Hippocampal formation (tissue), 2 donors: ENCODE measurements at places on chromosomes 16 and 17.

DNA sequence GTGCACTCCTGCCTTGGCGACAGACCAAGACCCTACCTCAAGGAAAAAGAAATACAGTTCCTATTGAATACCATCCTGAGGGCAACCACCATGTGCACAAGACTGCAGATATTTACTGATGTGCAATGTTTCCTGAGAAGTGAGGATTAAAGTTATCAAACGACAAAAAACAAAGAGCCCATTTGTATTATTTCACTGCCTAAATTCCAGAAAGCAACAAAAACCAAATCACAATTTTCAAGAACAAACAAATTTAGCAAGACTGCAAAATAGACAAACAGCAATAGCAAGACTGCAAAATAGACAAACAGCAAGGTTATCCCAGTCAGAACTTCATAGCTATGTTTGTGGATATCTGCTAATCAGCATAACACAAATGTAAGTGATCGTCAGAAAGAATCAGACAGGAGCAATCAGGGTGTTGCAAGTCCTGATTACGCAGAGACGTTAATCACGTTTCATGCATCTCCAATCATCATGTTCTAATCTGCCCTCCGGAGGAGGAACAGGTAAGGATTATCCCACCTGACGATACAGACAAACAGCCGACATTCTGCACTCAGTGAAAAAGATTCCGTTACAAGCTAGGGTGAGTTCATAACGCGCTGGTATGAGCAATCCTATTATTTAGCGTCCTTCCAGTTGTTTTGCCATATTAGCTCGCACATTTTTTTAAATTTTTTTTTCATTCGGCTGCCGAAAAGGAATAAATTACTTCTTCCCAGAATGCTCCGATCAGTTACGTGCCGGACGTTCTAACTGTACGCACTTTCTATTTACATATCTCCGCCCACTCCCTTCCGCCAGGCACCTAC lies 2.9 kb downstream of the TMEM107 start:
- DNase-seq = peak; percentile 75

GRCh38 chr17:76452127-76452659 lies 759 bp downstream of the UBE2O start:
- DNase-seq = no peak

- no peak for DNase-seq
Measured at GRCh38 chr16:48330189-48330840, 54.9 kb downstream of the SIAH1 start.

- DNase-seq = peak; percentile 38
Measured at GRCh38 chr16:24834459-24835335, 11.1 kb upstream of the SLC5A11 start.

DNA sequence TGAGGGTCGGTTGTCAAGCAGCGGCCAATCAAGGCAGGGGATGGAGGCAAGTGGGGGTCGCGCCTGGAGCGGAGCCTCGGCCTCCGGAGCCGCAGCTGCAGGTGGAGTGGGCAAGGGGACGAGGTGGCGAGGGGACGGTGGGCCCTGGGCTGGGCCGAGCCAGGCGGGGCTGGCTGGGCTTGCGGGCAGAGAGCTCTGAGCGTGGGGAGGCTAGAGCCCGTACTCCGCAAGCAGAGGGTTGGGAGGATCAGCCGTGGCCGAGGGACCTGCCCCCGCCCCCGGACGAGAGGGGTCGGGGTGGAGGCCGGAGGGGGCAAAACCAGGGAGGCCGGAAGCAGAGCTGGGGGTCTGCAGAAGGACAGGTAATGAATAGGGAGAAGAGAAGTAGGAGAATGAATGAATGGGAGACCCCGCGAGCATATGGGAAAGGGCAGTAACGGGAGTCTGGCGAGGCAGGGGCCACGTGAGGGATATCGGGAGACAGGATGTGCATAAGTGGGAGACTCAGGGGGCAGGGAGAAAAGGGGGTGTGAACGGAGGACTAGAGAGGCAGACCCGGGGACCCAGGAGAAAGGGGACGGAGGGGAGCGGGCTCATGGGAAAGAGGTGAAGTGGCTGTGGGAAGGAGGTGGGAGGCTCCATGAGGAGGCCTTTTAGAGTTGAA lies at the start of gene KATNB1:
KATNB1 (plus strand) TSS at position 16 of the 664 bp plus-strand sequence. CDS start 1,474 bp downstream, outside the sequence.
- DNase-seq = no peak

DNA sequence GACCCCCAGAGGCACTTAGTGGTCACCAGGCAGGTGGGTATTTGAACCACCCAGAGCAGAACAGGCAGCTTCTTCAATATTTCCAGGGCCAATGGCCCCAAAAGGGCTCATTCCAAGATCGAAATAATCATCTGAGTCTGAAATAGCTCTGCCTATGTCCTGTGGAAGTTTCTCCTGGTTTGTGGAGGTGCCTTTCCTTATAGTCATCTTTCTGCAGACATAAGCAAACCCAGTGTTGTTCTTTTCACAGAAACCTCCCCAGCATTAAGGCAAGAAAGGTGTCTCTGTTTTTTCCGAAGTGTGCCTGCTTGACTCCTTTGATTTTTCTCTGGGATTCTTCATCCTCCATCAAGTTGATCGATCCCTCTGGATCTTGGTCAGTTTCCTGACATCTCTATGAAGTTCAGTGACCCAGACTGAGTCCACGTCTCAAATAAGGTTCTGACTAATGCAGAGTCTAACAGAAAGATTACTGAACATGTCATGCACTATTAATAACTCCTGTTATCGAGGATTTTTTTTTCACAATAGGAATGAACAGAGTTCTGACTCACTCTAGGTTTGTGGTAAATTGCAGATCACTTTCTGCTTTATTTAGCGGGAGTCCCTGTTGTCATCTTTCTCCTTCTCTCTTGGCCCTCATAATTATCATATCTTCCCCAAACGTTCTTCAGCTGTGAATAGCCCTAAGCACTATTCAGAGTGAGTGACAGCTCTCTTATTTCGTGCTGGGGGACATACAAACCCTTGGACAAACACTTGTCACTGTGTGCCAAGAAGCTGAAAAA lies 1.5 kb downstream of the LRRC3C start:
- DNase-seq = no peak

GRCh38 chr17:70563281-70563820 lies 394.0 kb downstream of the KCNJ2 start:
- no peak for DNase-seq

DNA sequence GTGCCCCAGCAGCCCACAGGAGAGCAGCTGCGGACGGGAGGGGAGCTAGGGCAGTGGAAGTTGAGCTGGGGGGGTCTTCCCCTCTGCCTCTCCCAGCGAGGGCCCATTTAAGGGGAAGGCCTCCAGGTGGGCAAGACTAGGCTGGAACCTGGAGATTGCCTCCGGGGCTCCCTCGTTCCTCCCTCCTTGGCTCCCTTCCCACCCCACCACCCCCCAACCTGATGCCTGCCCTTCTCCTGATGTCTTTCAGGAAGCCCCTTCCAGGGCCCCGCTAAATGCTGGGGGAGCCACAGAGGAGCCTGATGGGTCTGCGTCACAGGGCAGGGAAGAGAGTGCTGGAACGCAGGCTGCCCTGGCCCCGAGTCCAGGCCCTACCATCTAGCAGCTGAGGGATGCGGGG lies 16.7 kb downstream of the ADGRG1 start:
- no peak for DNase-seq

DNA sequence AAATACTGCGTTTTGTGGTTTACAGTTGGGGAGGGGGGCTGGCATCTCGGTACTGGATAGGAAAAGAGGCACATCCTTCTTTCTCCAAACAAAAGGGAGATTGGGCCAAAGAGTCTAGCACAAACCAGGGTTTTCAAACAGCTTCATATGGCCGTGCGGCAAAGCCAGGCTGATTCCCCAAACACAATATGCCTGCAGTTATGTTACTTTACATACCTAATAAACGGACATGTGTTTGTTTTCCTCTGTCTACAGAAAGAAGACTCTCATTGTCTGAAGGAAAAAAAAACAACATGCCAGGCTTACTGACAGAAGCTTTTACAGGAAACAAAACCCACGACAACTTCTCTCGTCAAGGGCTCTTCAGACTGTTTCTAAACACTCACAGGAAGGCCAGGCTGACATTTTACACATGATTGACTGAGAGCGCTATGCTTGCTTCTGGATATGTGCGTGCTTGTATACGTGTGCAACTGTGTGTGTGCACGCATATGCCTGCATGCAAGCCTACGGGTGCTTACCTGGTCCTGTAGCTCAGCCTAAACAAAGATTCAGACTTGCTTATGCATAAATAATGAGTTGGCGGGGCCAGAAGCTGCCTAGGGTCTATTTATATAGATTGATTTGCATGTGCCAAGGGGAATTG lies 461.0 kb upstream of the C16orf82 start:
- no peak for DNase-seq

DNA sequence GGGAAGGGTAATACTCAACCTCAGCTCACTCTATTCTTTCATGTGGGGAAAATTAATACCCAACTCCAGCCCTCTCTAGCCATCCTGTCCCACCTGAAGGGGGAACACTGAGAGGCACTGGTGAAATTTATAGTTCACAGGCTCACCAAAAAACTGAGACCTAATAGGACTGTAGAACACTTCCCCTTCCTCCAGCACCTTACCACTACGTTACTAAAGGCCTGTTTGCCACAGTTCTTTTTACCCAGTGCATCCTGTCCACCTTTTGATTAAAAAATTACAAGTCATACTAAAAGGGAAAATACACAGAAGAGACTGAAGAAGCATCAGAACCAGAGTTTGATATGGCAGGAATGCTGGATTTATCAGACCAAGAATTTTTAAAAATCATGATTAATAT lies 26.0 kb downstream of the DHRS7B start:
- DNase-seq = no peak

- DNase-seq = no peak
Measured at GRCh38 chr16:87966064-87966645, 14.9 kb downstream of the BANP start.

DNA sequence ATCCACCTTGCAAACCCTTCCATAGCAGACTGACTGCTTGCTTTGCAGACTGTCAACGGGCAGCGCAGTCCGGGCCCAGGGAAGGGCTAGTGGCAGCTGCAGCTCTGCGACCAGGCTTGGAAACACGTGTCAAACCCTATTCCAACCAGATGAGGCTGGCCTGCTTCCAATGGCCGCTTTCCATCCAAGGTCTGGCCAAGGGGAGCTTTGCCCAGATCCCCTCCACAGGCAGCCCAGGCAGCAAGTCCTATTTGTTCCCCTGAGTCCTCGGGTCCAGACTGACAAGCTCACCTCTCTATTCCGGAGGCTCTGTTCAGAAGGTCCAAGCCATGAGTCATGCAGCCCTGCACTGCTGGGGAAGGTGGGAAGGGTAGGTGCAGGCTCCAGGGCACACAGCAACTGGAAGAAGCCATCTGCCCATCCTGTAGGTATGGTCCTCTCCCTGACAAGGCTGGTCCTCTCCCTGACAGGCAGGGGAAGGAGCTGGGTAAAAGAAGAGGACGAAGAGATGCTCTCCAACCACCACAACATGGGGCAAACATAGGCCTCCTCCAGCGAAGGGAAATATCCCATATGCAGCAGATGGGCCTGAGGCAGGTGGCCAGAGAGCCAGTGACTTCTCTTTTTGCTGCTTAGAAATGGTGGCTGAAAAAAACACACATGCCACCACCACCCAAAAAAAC lies 22.6 kb upstream of the AXIN2 start:
- no peak for DNase-seq

DNA sequence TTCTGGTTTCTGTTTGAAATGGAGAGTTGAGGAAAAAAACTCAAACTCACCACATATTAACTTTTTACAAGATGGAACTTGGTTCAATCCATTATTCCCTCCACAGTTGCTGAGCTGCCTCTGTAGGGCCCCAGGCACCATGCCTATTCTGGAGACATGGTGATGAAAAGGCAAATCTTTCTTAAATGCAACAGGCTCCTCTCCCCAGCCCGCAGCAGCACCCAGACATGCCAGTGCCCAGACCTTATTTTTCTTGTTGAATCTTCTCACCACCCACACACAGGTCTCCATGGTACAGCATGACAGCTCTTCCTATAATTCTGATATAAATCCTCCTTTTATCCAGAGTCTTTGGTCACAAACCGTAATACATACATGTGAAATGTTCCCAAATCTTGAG lies 7.6 kb downstream of the CYTH1 start:
- no peak for DNase-seq

DNA sequence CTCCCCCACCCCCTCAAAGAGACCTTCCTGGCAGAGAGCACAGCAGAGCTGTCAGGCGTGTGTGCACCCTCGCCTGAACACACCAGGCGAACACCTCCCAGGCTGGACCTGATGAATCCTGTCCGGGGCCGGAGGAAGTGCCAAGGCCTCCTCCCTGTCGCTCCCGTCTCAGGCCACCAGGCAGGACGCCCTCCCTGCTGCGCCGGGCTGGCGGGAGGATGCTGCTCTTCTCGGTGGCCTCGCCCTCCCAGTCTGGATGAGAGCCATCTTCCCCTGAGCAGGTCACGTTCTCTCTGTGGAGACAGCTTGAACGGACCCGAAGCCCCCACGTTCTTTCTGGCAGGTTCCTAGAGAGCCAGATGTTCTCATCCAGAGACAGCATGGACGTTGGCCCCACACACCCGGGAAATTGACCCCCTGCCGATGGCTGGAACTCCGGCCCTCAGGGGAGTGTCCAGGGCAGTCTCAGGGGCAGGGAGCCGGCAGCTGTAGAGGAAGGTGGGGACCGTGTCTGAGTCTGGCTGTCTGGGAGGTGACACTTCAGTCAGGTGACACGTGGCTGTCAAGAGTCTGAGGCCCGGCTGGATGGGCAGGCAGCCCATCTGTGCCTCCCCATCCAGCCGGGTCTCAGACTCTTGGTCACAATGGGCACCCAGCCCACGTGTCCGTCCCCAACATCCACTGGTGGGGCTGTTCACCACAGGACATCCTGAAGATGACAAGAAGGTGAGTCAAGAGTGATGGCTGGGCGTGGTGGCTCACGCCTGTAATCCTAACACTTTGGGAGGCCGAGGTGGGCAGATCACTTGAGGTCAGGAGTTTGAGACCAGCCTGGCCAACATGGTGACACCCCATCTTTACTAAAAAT lies 5.0 kb upstream of the TIMP2 start:
- DNase-seq = no peak

GRCh38 chr16:70161350-70161749 lies 12.2 kb upstream of the CLEC18C start:
- no peak for DNase-seq

DNA sequence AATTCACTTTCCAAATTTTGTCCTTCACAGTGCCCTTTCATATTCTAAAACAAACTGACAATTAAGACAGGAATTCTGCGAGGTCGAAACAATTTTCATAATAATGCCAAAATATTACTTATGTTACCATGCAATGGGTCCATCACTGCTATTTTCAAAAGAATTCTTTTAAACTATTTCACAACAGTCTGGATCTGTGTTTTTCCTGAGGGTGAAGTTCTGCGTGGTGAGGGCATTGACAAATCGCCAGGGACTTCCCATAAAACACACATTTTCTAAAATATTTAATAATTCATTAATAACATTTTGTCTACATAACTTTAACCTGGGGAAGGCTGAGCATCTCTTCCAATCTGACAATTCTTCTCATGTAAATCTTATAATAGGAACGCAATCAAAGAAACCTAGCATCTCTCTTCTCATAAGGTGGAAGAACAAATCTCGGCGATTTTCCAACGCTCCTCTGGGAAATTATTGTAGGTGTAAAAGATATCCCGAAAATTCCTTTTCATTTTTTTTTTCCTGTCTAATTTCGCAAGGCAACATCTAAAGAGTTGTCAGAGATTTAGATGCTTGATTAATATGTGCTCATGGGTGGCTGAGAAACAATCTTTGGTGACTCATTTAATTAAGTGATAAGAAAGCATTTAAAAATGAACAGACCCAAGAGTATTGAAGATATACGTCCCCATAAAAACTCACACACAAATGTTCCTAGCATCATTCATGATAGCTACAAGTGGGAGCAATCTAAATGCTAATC lies 41.5 kb downstream of the CALB2 start:
- no peak for DNase-seq
